ENCODE measurements at places on chromosomes 11 and 22.

- no peak for DNase-seq
These were observed 15.5 kb downstream of the KIAA0930 start for GRCh38 chr22:45224988-45225731.

- DNase-seq, result no peak
These were observed 3.8 kb downstream of the HEPN1 start for GRCh38 chr11:124922831-124923230.

GRCh38 chr11:123904932-123905331 lies 3.0 kb downstream of the OR8D4 start:
- DNase-seq, result no peak

- no peak for DNase-seq
These were observed 7.5 kb downstream of the ZNF74 start for GRCh38 chr22:20401376-20402014.

DNA sequence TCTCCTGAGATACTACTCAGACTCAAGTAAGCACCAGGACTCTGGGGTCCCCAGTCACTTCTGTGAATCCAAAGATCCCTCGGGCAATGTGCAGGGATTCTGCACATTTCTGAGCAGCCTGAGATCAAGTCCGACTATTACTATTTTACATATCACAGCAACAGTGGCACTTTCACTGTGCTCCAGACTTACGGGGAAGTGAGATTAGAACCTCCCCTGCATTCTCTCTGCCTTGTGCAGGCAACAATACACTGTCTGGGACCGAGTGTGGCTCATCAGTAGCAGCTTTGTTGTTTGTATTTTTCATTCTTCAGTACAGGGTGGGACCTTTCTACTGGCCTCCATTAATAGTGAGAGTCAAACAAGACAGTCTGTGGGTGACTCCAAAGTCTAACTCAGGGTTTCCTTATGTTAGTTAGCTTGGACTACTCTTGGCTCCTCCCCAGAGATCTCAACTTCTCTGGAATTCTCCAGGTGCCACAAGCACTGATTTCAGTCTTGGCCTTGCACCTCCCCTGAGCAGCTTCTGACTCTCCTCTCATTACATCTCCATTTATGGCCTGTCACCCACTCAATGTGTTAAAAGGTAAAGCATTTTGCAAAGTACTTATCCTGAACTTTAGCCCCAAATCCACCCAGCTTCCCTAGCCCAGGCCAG lies 76.2 kb upstream of the TOP3B start:
- no peak for DNase-seq

DNA sequence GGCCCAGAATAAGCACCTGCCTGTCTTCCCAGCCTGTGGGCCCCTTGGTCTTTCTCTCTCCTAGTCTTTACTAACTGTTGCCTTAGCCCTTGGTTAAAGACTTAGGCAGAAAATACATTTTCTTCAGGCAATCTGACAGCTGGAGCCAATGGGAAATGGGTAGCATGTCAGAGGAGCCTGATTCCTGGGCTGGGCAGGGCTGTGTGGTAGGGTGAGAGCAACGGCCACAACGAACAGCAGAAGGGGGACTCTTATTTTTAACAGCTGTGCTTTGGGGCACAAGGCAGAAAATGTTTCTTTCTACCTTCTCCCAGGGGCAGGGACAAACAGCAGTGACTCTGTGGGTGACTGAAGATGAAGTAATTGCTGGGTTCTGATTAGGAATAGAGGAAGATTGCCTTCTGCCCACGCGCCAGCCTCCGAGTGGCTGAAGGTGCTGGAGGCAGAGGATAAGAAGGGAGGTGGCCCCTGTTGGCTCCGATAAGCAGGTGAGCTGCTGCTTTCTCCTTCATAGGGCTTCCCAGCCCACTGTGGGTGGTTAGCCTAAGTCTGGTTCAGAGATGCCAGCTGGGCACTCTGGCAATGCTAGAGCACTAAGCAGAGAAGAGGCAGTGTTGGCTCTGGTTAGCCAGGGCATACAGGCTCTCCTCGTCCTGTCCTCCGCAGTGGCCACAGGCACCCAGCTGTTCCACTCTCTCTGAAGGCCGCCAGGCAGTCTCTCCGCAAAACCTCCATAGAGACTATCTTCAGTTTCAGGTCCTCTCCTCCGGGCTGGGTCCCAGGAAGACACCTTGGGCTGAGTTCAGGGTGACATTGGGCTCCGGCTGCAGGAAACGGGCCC lies 1.5 kb downstream of the YPEL4 start:
- no peak for DNase-seq

- no peak for DNase-seq
These were observed 90.0 kb downstream of the ARHGAP42 start for GRCh38 chr11:100777103-100777502.

DNA sequence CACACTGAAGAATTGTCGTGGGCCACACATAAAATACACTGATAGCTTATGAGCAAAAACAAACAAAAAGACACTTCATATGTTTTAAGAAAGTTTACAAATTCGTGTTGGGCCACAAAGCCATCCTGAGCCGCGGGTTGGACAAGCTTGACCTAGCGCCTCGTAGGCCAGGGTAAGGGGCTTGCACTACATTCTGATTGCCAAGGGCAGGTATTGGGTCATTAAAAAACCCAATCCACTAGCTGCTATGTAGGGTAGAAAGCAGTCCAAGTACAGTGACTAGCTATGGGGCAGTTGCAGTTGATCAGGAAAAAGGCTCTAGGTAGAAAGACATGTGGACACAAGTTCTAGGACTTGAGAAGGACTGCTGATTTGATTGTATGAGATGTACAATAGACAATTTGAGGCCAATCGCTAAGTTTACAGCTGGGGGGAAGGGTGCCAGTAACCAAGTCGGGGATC lies 14.0 kb downstream of the KDELR3 start:
- no peak for DNase-seq

DNA sequence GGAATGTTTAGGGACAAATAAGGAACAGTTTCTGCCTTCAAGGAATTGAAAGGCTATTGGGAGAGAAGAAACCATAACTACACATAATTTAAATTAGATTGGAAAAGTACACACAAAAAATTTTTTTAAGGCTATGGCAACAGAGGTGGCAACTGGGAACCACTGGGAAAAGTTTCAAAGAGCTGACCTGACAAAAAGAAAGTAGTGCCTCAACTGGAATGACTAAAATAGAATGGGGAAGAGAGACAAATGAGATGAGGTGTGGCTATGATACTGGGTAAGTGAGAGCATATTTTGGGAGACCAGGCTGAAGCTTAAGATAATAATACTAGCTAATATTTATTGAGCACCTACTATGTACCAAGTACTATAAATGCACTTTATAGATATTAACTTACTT lies 2.9 kb upstream of the AKIP1 start:
- no peak for DNase-seq

DNA sequence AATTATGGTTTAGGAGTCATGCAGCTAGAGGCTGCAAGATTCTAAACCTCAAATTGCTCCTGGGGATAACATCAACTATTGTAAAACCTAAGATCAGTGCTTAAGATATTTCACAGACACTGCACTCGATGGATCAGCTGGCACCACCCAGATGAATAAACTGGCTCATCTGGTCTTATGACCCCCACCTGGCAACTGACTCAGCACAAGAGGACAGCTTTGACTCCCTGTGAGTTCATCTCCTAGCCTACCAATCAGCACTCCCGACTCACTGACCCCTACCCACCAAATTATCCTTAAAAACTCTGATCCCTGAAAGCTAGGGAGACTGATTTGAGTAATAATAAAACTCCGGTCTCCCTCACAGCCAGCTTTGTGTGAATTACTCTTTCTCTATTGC lies 782 bp upstream of the TTC12 start:
- DNase-seq, result no peak

DNA sequence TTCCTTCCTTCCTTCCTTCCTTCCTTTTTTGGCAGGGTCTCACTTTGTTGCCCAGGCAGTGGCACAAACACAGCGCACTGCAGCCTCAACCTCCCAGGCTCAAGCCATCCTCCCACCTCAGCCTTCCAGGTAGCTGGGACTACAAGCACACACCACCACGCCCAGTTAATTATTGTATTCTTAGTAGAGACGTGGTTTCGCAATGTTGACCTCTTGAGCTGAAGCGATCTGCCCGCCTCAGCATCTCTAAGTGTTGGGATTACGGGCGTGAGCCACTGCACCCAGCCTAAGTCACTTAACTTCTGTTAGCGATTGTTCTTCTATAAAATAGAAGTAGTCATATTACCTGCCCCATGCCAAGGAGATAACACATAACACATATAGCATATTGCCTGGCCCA lies 2.8 kb upstream of the SYTL2 start:
- DNase-seq, result no peak

DNA sequence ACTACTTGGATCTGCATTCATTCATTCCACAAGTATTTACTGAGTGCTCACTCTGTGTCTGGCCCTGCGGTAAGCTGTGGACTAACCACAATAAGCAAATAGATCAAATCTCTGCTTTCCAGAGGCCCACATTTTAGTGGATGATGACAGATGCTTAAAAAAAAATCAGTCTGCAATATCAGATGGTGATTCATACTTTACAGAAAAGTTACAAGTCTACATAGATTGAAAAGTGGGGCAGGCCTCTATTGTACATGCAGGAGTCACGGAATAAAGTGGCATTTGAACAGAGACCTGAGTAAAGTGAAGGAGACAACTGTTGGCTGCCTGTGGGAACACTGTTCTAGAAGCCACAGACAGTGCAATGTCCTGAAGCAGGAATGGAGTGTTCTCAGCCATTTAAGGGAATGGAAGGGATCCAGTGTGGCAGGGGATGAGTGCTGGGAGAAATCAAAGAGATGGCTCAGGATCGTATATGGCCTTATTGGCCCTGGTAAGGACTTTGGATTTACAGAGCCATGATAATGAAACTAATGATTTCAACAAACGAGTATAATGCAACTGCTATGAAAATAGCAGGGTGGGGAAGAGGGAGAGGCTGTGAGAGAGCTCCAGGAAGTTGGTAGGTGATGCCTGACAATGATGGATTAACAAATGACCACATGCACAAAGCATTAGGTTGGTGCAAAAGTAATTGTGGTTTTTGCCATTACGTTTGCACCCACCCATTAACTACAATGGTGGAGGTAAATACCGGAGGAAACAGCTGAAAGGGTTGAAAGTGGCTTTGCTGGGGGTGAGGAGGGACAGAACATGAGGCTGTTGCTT lies 31.1 kb downstream of the TMEM45B start:
- peak; percentile 41 for DNase-seq

DNA sequence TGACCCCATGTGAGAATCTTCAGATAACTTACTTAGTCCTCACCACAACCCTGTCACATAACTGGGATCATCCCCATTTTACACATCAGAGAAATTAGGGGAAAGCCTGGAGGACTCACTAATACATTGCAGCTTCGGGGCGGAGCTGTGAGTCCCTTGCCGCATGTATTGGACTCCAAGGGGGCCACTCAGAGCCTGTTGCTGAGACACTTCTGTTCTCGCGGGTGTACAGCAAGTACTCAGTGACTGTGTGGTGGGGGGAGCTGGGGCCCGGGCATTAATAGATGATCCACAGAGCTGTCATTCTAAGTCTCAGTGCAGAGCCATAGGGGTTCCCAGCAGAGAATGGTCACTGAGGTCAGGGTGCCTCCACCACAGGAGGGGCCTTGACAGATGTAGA lies 13.5 kb downstream of the OAF start:
- no peak for DNase-seq

DNA sequence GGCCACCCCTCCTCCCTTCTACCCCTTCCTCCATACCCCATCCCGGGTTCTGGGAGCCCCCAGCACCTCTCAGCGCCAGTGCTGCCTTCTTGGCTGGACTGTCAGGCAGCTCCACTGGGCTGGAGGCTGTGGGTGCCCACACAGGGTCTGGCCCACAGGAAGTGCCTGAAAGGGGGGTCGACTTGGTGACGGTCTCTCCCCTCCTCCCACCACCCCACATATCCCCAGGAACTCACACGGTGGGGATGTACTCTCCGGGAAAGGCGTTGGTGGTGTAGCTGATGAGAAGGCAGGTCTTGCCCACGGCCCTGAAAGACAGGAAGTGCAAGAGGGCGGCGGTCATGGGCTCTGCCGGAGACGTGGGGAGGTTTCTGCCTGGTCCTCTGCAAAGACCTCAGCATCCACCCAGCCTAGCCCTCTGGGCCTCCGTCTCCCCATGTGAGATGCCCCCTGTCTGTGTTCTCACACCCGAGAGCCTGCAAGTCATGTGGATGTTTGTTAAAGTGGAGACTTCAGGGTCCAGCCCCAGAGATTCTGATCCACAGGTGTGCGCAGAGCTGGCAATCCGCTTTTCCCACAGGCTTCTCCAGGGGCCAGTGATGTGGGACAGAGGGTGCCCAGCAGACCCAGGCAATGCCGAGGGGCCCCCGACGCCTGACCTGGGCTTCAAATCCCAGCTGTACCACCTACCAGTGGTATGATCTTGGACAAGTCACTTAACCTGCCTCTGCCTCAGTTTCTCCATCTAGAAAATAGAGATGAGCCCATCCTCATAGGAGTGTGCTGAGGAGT lies 2.5 kb downstream of the RAC2 start:
- DNase-seq, result no peak

DNA sequence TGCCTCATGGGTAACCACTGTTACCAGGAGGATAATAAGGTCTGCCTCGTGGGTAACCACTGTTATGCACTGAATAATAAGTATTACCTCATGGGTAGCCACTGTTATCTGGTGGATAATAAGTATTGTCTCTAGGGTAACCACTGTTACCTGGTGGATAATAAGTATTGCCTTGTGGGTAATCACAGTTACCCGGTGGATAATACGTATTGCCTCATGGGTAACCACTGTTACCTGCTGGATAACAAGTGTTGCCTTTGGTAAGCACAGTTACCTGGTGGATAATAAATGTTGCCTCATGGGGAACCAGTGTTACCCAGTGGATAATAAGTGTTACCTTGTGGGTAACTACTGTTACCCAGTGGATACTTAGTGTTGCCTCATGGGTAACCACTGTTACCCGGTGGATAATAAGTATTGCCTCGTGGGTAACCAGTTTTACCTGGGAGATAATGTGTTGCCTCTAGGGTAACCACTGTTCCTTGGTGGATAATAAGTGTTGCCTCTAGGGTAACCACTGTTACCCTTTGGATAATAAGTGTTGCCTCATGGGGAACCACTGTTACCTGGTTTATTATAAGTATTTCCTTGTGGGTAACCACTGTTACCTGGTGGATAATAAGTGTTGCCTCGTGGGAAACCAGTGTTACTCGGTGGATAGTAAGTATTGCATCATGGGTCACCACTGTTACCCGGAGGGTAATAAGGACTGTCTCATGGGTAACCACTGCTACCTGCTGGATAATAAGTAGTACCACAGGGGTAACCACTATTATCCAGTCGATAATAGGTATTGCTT lies 10.6 kb upstream of the NXPE4 start:
- no peak for DNase-seq

DNA sequence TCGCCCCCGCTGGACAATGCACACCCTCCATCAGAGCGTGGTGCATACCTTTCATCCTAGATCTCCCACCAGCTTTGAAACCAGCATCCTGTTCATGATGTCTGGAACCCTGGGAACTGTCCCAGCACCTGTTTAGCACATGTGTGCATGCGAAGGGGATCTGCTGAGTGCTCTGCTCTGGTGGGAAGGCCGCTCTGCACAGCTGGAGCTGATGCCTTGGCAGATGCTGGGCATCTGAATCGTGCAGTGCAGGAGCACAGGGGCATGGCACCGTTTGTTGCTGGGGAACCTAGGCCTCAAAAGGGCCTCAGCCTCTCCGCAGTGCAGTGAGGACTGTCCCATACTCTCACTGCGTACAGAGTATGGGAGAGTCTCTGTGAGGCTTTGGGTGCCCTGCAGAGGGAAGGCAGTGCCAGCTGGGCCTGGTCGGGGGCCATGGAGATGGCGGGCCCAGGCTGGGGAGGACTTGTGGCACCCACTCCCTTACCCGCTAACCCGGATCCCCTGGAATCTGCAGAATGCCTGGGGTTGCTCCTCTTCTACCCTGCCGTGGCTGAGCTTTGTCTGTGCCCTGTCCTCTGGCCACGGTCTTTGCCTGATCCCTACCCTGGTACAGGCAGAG lies 72.9 kb upstream of the ATXN10 start:
- DNase-seq, result no peak

GRCh38 chr22:43993072-43993760 lies 30.9 kb upstream of the PARVB start:
- DNase-seq, result peak; percentile 23
